ENCODE measurements at places on chromosomes 5 and 9. TPM values are rescaled to one million over a fixed set of nuclear protein-coding genes. Genes with fewer than 3 reads are reported as not detected.

GRCh38 chr9:15867334-15867733, 314.5 kb downstream of the CCDC171 start:
- no peak for DNase-seq

- DNase-seq, result no peak
These were observed 364.7 kb upstream of the CD180 start for GRCh38 chr5:67561151-67561932.

GRCh38 chr5:175489693-175490443, 11.5 kb downstream of the SFXN1 start:
- no peak for DNase-seq

DNA sequence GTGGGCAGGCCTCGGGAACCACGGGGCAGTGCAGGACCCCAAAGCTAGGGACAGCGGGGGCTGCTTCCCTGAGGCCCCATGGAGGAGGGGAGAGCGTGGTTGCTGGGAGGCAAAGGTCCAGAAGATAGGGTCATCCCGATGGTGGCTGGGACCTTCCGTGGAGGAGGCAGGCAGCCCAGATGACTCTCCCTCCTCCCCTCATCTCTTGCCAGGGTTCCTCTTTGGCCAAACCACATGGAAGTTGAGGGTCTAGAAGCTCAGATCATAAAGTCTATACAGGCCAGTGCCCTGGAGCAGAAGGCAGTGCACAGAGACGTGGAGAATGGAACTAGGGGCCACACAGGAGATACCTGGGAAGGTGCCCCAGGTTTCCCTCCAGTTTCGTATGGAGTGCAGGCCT, 22.6 kb downstream of the DAB2IP start:
- DNase-seq, result no peak

DNA sequence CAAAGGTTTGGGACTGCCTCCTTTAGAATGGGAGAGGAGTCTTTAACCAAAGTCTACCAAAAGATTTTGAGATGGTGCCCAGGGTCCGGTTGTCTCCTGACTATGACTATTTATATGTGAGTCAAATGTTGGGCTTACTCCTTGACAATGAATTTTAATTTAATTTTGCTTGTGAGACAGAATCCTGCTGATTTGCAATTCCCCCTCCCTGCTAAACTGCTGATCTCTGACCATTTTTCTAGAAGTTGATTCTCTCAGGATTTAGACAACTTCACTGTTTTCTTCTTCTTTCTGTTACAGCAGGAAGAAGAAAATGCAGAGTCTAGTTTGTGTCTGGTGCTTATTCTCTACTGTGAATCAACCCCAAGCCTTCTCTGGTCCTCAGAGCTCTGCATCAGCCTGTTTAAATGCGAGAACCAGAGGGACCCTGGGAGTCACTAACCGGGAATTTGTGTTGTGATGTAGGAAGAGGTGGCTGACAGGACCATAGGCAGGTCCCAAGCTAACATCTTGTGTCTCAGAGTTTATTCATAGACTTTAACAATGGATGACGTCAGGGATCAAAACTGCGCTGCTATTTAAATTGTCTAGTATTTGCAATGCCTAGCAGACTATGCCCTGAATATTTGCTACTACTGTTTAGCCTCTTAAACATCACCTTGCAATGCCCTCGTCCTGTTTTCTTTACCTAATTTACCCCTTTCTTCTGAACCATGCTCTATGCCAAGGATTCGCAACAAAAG, 124.0 kb upstream of the TAF11L2 start:
- no peak for DNase-seq

Gene PCDHGA5
- total RNA-seq, result 1.8 TPM

Gene CCDC180
- total RNA-seq, result 0.24 TPM
